ENCODE measurements at places on chromosomes 1 and 21.

DNA sequence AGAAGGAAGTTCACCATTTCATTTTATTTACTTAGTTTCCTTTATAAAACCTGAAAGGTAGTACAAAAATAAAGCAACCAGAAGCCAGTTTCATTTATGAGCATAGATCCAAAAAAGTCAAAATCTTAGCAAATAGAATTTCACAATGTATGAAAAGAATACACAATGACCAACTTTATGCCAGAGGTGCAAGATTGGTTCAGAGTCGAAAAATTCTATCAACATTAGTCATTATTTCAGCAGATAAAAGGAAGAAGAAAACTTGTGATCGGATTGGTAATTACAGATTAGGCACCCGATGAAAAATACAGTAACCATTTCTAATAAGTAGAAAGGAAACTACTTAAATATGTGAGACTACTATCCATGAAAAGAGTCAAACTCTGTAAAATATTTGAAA lies 89.1 kb downstream of the ITSN1 start:
- peak; percentile 52 for DNase-seq

DNA sequence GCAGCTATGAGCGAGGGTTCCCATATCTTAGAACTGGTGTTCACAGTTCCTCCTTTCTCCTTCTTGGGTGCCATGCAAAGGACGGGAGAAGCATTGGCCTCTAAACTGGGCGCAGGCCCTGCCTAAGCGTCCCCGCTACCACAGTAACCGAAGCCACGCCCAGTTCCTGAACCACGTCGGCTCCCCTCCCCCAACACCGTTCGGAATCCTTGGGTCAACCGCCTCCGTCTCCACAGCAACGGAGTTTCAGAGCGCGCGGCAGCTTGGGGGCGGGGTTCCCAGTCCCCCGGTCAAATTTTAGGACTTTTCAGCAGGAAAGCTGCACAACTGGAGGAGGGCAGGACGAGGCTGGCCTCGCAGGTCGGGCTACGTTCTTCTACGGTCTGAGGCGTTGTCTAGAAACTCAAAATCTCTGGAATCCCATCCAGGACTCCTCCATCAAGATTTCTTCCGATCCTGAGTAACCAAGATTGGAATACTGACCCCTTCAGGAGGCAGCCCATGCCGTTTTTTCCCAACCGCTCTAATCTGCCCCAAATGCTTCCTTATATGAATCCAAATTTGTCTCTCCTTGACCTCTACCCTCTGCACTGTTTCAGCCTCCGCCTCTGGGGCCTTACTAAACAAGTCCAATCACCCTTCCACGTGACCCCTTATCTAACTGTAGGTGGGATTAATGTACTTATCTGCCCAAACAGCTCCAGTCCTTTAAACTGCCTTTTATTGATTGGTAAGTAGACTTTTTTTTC lies at the start of gene SPAG17:
SPAG17 (minus strand) TSS at position 145 of the 749 bp plus-strand sequence; CDS start at position 74, 71 bp downstream.
- peak; percentile 65 for DNase-seq

DNA sequence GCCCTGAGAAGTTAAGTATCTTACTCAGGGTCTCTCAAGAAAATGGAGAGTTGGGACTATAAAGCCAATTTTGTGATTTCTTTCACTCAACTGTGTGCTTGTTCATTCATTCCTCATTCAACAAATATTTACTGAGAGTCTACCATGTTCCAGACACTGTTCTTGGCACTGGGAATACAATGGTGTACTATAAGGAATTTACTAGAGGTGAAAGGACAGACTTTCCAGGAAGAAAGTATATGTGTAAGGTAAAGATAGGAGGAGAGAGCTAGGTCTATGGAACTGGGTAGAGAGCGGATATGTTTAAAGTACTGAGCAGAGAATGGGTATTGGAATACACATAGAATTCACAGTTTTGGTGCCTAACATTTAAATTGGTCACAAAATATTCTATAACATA lies 42.3 kb downstream of the ZNHIT6 start:
- no peak for DNase-seq

DNA sequence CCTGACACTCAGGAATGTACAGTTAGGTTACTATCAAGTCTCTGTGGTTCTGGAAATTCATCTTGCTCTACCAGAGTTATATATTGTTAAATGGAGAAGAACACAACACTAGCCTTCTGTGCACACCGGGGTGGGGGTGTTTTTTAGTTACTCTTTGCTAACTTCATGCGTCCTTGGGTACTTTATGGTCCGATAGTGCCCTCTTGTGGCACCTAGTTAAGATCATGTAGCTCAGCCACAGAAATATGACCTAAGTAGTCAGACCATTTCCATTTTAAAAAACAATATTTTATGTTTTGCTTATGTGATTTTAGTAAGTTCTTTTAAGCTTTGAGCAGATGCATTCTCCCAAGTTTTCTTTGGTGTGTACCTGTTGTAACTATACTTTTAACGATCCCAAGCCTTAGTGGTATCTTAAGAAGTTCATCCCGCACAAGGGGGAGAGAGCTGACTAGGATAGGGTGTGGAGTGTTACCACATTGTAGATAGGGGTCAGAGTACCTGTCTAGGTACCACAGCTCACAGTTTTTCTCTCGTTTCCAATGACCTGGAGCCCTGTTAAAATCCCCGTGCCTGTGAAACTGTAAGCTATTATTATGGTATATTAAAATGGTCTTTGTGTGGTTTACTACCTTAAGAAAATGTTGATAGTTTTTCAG lies 20.6 kb upstream of the SH3D21 start:
- DNase-seq, result peak; percentile 96

GRCh38 chr1:247047702-247048101 lies 30.9 kb downstream of the ZNF670 start:
- DNase-seq, result no peak

GRCh38 chr1:179366093-179366800 lies 476 bp downstream of the AXDND1 start:
- DNase-seq, result peak; percentile 34

GRCh38 chr1:69295265-69295664 lies 272.5 kb upstream of the LRRC7 start:
- no peak for DNase-seq

GRCh38 chr1:160083968-160084770 lies 2.8 kb downstream of the KCNJ9 start:
- DNase-seq, result peak; percentile 45

GRCh38 chr1:9249534-9250410 lies 15.2 kb downstream of the H6PD start:
- DNase-seq, result peak; percentile 76

DNA sequence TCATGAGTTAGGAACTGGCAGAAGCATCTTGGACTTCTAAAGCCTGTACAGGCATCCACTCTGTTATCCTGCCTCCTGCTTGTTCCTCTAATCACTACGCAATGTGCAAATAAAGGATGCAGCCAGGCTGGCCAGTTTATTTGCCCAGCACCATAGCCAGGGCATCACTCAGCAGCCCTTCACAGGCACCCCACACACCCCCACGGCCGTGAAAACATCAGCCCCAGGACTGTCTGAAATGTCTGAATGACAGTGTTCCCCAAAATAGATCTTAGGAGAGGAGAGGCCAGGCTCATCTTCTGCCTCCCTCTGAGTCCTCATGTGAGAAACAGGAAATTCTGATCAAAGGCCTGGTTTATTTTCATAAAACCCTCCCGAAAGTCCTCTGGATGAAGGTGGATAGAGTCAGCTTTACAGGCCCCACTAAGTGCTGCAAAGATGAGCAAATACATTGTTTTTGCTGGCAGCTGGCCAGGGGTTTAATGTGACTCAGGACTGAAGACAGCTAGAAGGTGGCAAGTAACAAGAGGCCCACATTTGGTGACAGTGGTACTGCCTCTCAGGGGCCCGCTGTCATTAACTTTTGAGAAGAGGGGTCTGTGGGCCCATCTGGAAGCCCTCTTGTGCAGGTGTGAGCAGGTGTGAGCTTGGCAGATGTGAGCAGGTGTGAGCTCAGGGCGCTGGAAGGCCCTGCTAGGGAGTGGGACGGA lies 32.9 kb downstream of the GRHL3 start:
- peak; percentile 49 for DNase-seq

DNA sequence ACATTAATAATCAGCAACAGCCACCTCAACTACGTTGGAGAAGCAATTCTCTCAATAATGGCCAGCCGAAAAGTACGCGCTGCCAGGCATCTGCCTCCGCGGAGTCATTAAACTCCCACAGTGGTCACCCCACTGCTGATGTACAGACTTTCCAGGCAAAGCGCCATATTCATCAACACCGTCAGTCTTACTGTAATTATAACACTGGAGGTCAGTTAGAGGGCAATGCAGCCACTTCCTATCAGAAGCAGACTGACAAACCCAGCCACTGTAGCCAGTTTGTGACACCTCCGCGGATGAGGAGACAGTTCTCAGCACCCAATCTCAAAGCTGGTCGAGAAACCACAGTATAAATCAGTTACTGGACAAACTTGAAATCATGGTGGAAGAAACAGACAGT lies 93.9 kb downstream of the KIF1B start:
- no peak for DNase-seq

GRCh38 chr1:110404401-110404800 lies 3.1 kb downstream of the LAMTOR5 start:
- no peak for DNase-seq

DNA sequence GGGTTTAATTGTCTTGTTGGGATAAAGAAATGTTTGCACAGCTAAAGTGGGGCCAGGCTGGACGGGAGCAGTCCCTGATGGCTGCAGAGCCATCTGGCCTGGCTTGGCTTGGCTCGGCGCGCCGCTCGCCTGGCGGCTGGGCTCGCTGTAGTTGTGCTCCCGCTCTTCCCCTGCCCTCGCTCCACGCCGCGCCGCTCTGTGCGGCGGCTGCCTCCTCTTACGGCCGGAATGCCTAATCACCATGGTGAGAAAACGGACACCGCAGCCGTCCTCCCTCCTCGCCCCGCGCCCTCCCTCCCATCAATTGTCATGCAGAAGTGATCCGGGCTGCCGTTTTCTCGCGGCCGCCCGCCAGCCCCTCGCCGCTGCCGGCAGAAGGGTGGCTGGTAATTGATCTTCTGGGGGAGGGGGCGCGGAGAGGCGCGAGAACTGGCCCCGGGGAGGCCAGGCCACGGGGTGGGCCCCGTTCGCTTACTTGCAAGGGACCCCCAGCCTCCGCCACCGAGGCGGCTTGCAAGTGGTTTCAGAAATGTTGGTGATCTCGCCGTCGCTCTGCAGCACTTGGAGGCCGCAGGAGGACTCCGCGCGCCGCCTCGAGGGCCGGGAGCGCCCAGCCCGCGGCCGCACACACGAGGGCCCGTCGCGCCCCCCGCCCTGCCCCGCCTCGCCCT lies 12.4 kb downstream of the RNF220 start:
- peak; percentile 23 for DNase-seq

- DNase-seq, result no peak
Observed at GRCh38 chr1:22896184-22896583, 76.5 kb downstream of the LACTBL1 start.

DNA sequence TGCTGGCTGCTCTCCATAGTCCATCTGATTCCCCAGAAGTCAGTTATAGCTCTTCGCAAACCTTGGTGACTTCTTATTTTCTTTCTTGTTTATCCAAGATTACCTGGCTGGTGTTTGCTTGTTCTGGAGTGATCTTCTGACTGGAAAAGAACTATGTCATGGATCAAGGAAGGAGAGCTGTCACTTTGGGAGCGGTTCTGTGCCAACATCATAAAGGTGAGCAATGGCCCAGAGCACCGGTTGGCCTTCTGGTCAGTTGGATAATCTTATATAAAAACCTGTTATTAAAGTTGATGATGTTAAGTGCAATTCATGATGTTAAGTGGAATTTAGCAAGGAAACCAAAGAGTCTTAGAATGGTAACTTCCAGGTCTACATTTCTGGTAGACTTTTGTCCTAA lies 672 bp downstream of the DHDDS start:
- no peak for DNase-seq

DNA sequence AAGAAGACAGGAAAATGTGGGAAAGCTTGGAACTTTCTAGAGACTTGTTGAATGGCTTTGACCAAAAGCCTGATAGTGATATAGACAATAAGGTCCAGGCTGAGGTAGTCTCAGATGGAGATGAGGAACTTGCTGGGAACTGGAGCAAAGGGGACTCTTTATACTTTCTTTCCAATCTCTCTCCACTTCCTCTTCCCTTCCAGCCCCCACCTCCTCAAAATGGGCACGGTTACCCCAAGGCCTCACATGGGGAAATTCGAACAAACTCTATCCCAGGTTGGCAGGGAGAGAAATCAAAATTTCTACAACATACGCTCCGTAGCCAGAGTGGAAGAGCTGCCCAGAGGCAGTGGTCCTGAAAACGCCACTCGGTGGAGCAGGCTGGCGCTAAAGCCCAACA lies 15.2 kb downstream of the PPT1 start:
- no peak for DNase-seq

DNA sequence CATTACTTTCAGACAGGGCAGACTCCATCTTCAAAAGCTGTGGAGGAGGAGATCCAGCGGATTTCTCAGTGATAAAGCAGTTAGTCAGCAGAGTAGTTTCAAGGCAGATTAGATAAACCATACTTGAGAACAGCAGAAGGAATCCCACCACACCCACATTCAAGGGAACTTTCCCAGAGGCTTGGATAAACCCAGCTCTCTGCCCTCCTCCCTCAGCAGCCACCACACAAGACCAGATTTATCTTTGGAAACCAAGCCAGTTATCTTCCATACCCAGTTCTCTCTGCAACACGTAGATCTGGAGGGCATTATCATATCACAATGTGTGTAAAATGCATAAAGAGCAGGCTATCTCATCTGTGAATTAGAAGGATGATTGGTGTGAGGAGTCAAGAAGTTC lies 40.2 kb downstream of the GFI1 start:
- peak; percentile 44 for DNase-seq

GRCh38 chr1:115475901-115476300 lies 137.9 kb upstream of the NGF start:
- no peak for DNase-seq

GRCh38 chr1:40901886-40902852 lies 40.0 kb upstream of the CITED4 start:
- peak; percentile 96 for DNase-seq

DNA sequence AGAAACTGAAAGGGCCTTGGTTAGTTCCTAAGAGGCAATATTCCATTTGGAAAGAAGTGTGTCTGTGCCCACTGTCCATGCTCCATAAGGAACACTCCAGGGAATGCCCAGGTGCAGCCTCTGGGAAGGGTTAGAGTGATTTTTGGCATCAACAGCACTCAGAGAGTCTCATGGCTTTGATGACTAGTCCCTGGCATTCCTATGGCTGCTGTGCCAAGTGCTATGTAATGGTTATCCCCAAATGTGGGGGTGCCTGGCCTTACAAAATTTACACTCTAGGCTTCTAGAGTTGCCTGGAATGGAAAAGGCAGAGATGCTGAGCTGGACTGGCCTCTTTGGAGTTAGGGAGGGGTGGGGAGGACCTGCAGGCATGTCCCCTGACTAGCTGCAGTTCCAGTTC lies 75.0 kb upstream of the BCAR3 start:
- DNase-seq, result no peak

GRCh38 chr1:43636006-43636641 lies 13.8 kb upstream of the KDM4A start:
- no peak for DNase-seq

DNA sequence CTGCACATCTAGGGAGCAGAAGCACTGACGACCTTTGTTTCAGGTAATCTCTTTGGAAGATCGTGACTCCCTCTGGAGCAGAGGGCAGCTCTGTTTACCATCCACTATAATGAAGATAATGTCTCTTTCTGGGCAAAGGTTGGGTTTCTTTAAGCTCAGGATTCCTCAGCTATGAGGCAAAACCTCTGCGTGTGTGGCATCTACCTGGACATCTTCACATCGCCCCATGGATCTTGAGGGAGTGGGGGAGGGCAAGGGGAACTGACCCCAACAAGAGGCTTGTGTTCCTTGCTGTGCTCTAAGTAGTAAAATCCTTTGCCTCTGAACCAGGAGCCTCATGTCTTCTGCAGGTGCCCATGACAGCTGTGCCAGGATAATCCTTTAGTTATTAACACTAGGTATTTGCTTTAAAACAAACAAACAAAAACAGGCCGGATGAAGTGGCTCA lies 19.6 kb downstream of the SPATA45 start:
- DNase-seq, result no peak

All from choroid plexus epithelial cell (primary cell).